Spleen (tissue), 13 donors: ENCODE measurements at places on chromosomes 2 and 18. TPM values are rescaled to one million over a fixed set of nuclear protein-coding genes. Genes with fewer than 3 reads are reported as not detected.

Gene ATIC
- total RNA-seq: 76.6 TPM

Gene MRO
- 5.4 TPM for total RNA-seq

Gene LONRF2
- total RNA-seq: 3.8 TPM

Gene TBR1
- not detected for total RNA-seq

Gene SIX3
- not detected for total RNA-seq

Gene CFAP65
- not detected for total RNA-seq

Gene ZSWIM2
- total RNA-seq: not detected

Gene UCN
- total RNA-seq: 2.1 TPM

Gene RABL2A
- 12.1 TPM for total RNA-seq

Gene PFN4
- total RNA-seq: not detected

Gene CNTNAP5
- not detected for total RNA-seq

Gene ALLC
- total RNA-seq: not detected

Gene TCF4
- total RNA-seq: 136 TPM

Gene KANSL1L
- 20.3 TPM for total RNA-seq

Gene LAMA1
- 2.3 TPM for total RNA-seq

Gene MC4R
- not detected for total RNA-seq

Gene D2HGDH
- total RNA-seq: 51.5 TPM

Gene TNS1
- 273 TPM for total RNA-seq

Gene WNT10A
- 7.9 TPM for total RNA-seq
